Large intestine (tissue), 12 donors: ENCODE measurements at places on chromosomes 16 and 17.

DNA sequence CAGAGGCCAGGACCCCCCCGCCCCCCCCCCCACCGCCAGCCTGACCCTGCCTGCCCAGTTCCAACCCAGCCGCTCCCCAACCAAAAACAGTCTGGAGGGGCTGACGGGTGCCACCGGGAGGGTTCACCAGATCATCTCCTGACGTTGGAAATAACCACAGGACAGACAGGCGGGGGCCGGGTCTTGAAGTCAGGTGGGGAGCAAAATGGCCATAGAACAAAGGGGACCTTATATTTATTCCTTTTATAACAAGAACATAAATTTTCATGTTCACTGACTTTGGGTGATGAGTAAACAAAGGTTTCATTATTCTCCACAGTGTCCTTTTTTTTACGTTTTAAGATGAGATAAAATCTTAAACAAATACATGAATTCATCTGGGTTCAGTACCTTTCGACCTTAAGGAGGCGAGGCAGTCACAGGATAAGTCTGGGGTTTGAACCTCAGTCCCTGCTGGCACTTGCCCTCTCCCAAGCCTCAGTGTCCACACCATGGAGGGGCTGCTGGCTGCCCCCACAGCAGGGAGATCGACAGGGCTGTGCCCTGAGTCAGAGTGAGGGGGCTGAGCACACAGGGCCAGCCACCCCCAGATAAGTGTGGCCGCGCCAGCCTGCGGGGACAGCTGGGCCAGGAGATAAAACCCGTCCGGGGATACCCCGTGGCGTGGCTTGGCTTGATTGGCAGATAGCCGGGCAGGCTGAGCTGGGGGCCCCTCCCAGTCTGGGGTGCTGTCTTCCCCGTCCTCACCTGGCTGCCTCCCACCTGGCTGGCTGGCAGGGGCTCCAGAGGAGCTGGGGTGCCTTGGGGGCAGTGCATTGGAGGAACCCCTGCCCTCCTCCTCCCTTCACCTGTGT, 15.0 kb downstream of the SLC7A5 start:
- peaks cover 12% of the 10 kb centered on the region for H3K36me3 ChIP-seq
- H3K27ac ChIP-seq = peak overlapping the region; percentile 88

- H3K4me1 ChIP-seq = peaks cover 72% of the 10 kb centered on the region
- no peaks in the 10 kb centered on the region for H3K36me3 ChIP-seq
- no peaks in the 10 kb centered on the region for H3K27me3 ChIP-seq
Measured at GRCh38 chr17:72406498-72406897, 285.7 kb downstream of the SOX9 start.

DNA sequence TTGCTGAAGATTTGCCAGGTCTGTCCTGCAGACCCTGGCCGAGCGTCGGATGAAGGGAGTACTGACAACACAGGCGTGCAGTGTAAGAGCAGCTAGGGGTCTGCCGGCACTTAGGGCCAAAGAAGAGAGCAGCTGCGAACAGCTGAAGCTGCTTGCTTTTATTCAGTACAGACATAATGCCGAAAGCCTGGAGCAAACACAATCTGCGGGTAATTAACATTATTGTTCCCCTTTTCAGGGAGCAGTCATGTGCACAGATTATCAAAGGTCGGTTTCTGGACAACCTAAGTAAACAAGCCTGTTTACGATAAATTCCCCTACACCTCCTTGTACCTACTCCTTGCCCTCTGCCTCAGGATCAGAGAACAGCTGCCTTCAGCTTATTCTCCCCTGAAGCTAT, 12.0 kb upstream of the KRT23 start:
- H3K27ac ChIP-seq = peak overlapping the region; percentile 14
- H3K27me3 ChIP-seq = peaks cover 4% of the 10 kb centered on the region
- no peak overlapping the region for H3K4me3 ChIP-seq

DNA sequence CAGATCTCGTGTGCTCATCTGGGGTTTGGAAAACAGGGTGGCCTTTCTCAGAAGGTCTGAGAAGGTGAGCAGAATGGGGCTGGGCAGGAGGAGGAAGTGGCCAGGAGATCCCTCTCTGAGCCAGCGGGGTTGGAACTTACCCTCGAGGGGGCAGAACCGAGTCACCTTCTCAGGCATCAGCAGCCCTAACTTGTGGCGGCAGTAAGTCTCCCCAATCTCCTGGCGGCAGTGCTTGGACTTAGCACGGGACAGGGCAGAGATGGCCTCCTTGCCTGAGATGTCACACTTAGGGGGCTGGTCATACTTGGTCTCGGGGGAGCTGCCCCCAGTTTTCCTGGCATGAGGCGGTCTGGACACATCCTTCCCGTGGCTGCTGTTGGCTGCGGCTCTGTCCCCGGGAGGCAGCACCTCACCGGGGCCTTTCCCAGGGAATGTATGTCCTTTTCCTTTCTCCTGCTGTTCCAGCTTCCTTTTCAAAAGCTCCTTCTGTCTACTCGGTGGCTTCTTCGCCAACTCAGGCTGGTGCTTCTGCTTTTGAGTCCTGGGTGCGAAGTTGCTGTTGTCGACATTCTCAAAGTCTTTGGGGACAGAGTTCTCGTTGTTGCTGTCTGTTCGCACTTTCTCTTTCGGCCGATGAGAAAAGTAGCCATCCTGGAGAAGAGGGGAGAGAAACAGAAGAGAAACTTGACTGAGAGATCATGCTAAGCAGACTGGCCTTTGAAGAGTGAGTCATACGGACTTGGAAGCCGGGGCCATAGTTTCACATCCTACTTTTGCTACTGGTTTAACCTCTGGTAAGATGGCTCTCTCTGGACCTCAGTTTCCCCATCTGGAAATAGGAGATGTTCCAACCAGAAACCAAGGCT, 211.7 kb downstream of the XYLT1 start:
- H3K36me3 ChIP-seq = peaks cover 13% of the 10 kb centered on the region
- no peak overlapping the region for H3K4me3 ChIP-seq
- H3K27ac ChIP-seq = no peak overlapping the region
- no peaks in the 10 kb centered on the region for H3K4me1 ChIP-seq
- no peaks in the 10 kb centered on the region for H3K27me3 ChIP-seq

DNA sequence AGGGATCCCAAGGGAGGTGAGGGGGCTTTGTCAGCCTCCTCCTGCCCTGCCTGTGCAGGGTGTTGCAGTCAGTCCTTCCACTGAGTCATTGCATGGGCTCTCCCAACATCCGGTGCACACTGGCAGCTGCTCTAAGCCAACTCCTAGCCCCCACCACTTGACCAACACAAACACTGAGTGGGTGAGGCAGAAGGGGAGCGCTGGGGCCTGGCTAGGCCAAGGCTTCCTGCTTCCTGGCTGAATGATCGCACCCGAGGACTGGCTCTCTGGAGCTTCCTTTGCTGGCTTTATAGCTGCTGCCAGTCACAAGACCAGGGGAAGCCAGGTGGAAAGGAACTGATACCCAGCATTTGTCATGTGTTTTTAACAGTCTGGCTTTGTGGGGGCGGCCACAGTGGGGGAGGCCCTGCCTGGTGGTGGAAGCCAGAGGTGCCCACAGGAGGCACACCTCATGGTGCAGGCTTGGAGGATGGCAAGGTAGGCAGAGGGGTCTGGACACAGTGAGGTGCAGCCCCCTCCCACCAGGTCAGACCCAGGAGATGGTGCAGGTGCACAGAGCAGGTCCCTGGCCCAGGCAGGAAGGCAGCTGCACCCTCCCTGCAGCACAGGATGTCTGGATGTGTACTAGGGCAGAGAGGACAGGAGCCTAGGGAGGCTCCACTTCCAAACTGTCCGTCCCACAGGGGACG, 6.8 kb downstream of the MPG start:
- peaks cover 59% of the 10 kb centered on the region for H3K36me3 ChIP-seq
- DNase-seq = no peak
- H3K27ac ChIP-seq = no peak overlapping the region
- H3K27me3 ChIP-seq = no peaks in the 10 kb centered on the region
- no peak overlapping the region for H3K4me3 ChIP-seq
- H3K4me1 ChIP-seq = no peaks in the 10 kb centered on the region

- no peak for DNase-seq
- H3K4me3 ChIP-seq = no peak overlapping the region
- no peaks in the 10 kb centered on the region for H3K4me1 ChIP-seq
Measured at GRCh38 chr16:65510241-65510640, 388.4 kb upstream of the CDH11 start.

- no peak for DNase-seq
- no peak overlapping the region for H3K27ac ChIP-seq
- no peak overlapping the region for H3K4me3 ChIP-seq
- H3K4me1 ChIP-seq = no peaks in the 10 kb centered on the region
- H3K36me3 ChIP-seq = no peaks in the 10 kb centered on the region
Measured at GRCh38 chr17:69608808-69609472, 194.4 kb downstream of the MAP2K6 start.

- H3K4me1 ChIP-seq = peaks cover 75% of the 10 kb centered on the region
- H3K27ac ChIP-seq = peak overlapping the region; percentile 3
- H3K4me3 ChIP-seq = no peak overlapping the region
- H3K36me3 ChIP-seq = peaks cover 42% of the 10 kb centered on the region
- H3K27me3 ChIP-seq = no peaks in the 10 kb centered on the region
Measured at GRCh38 chr17:77308861-77309726, 168.3 kb downstream of the SEC14L1 start.

DNA sequence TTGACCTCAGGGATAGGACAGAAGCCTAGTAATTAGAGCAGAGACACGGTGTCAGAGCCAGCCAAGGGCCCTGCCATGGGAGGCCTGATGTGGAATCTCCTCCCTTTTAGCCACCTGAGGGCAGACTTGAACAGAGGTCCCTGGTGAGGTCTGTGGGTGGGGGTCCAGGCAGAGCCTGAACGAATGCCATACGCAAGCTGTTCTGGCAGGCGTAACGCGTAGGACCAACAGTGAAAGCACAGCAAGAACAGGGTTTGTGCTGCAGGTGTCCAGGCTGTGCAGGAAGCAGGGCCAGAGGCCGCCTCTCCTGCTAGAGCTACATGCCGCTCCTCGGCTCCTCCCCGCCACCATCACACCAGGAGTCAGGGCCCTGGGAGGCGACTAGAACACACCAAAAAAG, 81.9 kb upstream of the TBX2 start:
- no peak overlapping the region for H3K4me3 ChIP-seq
- H3K4me1 ChIP-seq = peaks cover 5% of the 10 kb centered on the region
- no peak for DNase-seq
- no peak overlapping the region for H3K27ac ChIP-seq
- H3K36me3 ChIP-seq = no peaks in the 10 kb centered on the region

DNA sequence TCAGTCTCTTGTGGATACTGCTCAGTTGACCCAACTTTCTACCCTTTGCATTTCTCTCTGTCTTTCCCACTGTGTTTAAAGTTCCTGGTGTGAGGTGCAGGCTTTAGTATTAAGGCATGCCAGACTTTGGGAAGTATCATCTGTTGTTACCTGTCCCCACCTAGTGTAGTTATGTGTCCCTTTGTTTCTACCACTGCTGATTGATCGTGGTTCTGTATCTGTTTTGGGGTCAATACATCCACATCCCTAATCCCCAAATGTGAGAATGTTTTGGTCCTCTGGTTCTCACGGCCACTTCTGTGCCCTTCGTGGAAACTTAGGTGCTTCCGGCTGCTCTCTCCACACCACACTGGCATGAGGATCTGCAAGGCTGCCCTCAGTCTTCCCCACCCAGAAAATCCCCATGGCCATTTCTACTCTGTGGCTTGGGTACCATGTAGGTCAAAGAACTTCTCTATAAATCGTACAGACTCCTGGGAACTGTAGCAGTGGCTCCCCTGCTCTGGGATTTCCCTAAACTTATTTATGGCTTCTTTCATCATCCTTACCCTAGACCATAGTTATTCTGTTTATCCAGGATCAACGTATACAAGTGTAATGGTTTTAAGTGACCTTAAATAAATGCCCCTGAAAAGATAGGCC, 443.2 kb downstream of the XYLT1 start:
- H3K4me3 ChIP-seq = no peak overlapping the region
- DNase-seq = no peak
- no peaks in the 10 kb centered on the region for H3K36me3 ChIP-seq
- H3K27ac ChIP-seq = no peak overlapping the region

DNA sequence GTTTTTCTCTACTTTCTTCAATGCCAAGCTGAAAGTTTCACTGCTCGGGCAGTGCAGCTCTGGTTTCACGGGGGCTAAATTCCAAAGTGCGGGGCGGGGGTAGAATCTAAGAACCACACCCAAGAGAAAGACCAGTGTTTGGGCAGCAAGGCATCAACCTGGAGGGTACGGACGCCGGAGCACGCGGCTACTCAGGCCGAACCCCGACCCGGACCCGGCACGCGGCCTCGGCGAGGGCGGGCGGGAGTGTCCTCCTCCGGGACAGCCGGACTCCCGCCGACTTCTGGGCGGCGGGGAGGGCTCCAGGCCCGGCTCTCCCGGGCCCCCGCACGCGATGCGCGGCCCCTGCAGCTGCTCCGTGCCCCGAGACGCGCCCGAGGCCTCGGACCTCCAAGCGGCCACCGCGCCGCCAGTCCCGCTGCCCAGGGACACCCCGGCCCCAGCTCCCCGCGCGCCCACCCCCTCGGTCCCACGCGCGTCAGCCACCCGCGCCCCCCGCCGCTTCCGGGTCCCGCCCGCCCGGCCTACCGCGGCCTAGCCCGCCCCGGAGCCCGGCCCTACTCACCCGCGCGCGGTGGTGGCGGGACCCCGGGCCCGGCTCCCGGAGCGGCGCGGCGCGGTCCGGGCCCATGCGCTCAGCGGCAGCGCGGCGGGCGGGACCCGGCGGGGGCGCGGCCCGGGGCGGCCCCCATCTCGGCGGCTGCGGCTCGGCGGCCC, 561 bp downstream of the AXIN1 start:
- peak; percentile 60 for DNase-seq
- peak overlapping the region; percentile 88 for H3K27ac ChIP-seq
- H3K4me1 ChIP-seq = peaks cover 12% of the 10 kb centered on the region

DNA sequence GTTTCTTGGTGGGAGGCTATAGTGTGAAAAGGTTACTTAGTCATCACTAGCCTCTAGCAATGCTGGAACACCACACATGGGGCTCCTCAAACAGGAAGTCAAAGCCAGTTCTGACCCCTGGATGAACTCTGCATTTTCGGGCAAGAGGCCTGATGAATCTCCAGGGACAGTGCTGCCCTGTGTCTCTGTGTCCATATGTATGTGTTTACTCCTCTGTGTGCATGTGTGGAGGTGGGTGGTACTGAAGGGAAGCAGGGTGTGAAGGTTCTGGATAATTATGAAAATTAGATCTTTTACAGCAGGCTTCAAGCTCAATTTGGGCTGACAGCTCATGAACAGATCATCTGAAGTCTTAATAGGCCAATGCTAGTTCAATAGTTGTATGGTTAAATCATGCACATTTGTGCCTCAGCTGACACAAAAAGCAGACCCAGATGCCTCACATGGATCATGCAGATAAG, 133.6 kb downstream of the SNX11 start:
- no peaks in the 10 kb centered on the region for H3K36me3 ChIP-seq
- no peak overlapping the region for H3K4me3 ChIP-seq
- no peaks in the 10 kb centered on the region for H3K27me3 ChIP-seq
- DNase-seq = no peak
- peak overlapping the region; percentile 8 for H3K27ac ChIP-seq
- peaks cover 43% of the 10 kb centered on the region for H3K4me1 ChIP-seq

- DNase-seq = no peak
- H3K27ac ChIP-seq = no peak overlapping the region
- H3K4me1 ChIP-seq = no peaks in the 10 kb centered on the region
- no peak overlapping the region for H3K4me3 ChIP-seq
- no peaks in the 10 kb centered on the region for H3K36me3 ChIP-seq
- peaks cover 5% of the 10 kb centered on the region for H3K27me3 ChIP-seq
Measured at GRCh38 chr16:55384288-55385247, 60.6 kb downstream of the IRX6 start.

GRCh38 chr17:81516439-81516838, 3.8 kb upstream of the ACTG1 start:
- H3K4me1 ChIP-seq = peaks cover 32% of the 10 kb centered on the region
- H3K27me3 ChIP-seq = peaks cover 3% of the 10 kb centered on the region
- H3K4me3 ChIP-seq = no peak overlapping the region
